ENCODE measurements at places on chromosomes 6 and 20. TPM values are rescaled to one million over a fixed set of nuclear protein-coding genes. Genes with fewer than 3 reads are reported as not detected.
A peak's percentile ranks its signal among the peaks of the same experiment; 100 is the strongest.

Gene BHLHE23
- 0.44 TPM for total RNA-seq

Gene DSN1
- 13.1 TPM for total RNA-seq

- no peak for DNase-seq
These were observed 3.9 kb downstream of the OTOR start for GRCh38 chr20:16752082-16752481.

- DNase-seq: peak; percentile 48
These were observed 11.0 kb downstream of the TNFAIP3 start for GRCh38 chr6:137878029-137878428.

Gene IP6K3
- total RNA-seq: not detected

DNA sequence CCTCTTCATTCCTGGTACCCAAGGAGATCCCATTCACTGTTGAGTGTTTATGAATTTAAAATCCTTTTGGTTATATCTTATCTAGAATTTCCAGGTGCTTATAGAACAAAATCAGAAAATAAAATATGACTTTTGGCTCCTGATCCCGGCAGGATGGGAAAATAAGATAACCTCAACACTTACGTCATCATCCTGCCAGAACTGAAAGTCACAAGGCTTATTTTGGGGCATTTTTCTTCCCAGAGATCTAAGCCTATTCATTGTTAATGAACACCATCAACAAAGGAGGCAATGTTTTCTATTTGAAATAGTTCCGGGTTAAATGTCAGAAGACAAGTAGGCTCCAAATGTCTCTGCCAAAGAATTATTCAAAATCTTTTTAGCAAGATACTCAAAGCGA is 580.6 kb downstream of the TFAP2A start:
- DNase-seq: no peak

- no peak for DNase-seq
These were observed 268.5 kb upstream of the MARCKS start for GRCh38 chr6:113588646-113589045.

DNA sequence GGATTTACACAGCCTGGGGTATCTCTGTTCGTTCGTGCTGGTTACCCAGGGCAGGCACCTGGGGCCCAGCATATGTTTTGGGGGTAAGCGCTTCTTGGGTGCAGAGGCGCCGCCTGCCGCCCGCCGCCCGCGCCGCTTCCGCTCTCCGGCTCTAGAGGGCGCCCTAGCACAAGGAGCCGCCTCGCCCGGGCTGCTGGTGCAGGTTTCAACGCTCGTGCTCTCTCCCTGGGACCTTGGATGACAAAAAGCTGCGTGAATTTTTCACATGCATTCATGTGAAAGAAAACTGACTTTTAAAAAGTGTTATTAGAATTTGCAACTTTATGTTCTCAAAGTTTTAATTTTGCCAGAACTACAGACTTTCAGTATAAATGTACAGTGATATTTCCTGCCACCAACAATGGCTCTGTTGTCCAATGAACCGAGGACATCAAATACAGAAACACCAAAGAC is 32.5 kb downstream of the PRR18 start:
- DNase-seq: peak; percentile 74

Gene CD93
- total RNA-seq: 0.14 TPM

GRCh38 chr6:72963946-72964345 is 261.4 kb downstream of the KHDC1L start:
- no peak for DNase-seq

Data from CD8-positive, alpha-beta T cell (primary cell).